Upper lobe of left lung (tissue), 6 donors: ENCODE measurements at places on chromosomes 6 and 20. TPM values are rescaled to one million over a fixed set of nuclear protein-coding genes. Genes with fewer than 3 reads are reported as not detected.

DNA sequence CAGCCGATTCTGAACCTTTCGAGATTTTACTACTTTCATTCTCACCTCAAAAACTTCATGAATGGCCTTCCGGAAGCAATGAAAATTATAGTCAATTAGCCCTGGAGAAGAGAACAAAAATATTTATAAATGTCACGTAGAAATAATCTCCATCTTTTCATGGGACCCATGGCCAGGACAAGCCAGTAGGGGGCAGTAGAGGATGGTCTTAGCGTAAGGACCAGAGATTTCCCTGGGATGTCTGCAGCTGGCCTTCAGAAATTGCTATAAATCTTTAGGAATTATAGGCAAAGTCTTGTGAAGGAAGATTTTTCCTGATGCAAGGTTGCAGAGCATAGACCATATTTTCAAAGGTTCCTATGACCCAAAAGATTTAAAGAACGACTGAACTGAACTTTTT is 15.6 kb upstream of the UBE2J1 start:
- H3K27ac ChIP-seq = no peak overlapping the region
- H3K4me3 ChIP-seq = no peak overlapping the region
- DNase-seq = no peak
- H3K27me3 ChIP-seq = no peaks in the 10 kb centered on the region
- H3K4me1 ChIP-seq = peaks cover 20% of the 10 kb centered on the region

Gene ECT2L
- 28.4 TPM for total RNA-seq

- no peak for DNase-seq
- no peaks in the 10 kb centered on the region for H3K36me3 ChIP-seq
- peak overlapping the region; percentile 40 for H3K4me3 ChIP-seq
- peaks cover 12% of the 10 kb centered on the region for H3K4me1 ChIP-seq
- H3K27me3 ChIP-seq = no peaks in the 10 kb centered on the region
Observed at GRCh38 chr6:56852260-56853010, 102.5 kb upstream of the BEND6 start.

Gene CCM2L
- total RNA-seq = 5.0 TPM

DNA sequence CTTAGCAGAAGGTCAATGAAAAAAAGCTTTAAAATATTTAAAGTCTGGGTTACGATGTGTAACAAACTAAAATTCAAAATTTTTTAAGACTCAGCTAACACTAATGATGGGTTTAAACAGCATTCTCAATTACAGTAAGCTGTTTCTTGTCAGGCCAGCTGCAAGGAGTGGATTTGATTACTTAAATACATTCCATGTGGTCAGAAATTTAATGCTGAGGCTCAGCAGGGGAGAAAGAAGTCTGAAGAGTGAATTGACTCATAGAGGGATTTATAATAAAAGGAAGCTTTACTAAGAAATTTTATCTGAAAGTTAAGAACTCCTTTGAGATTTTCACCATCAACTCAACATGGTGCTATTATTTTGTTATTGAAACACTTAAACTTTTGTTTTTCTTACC is 398.6 kb downstream of the KHDRBS2 start:
- no peaks in the 10 kb centered on the region for H3K36me3 ChIP-seq
- H3K27ac ChIP-seq = no peak overlapping the region
- H3K4me3 ChIP-seq = no peak overlapping the region

Gene ANKEF1
- total RNA-seq = 3.6 TPM

Gene HLA-DQB1
- total RNA-seq = 56.1 TPM

GRCh38 chr6:105121981-105122380 is 57.8 kb downstream of the POPDC3 start:
- H3K27me3 ChIP-seq = no peaks in the 10 kb centered on the region
- no peak overlapping the region for H3K27ac ChIP-seq
- DNase-seq = no peak
- H3K36me3 ChIP-seq = peaks cover 3% of the 10 kb centered on the region

Gene KCNK5
- total RNA-seq = 16.1 TPM

Gene PLCB4
- total RNA-seq = 5.7 TPM

- no peak overlapping the region for H3K27ac ChIP-seq
- H3K4me3 ChIP-seq = no peak overlapping the region
- no peak for DNase-seq
- H3K27me3 ChIP-seq = no peaks in the 10 kb centered on the region
- H3K4me1 ChIP-seq = no peaks in the 10 kb centered on the region
- H3K36me3 ChIP-seq = no peaks in the 10 kb centered on the region
Observed at GRCh38 chr20:18702736-18703135, 110.8 kb upstream of the SCP2D1 start.

Gene CLVS2
- total RNA-seq = 1.0 TPM

Gene ACOT8
- total RNA-seq = 25.8 TPM

- H3K4me1 ChIP-seq = peaks cover 4% of the 10 kb centered on the region
- peak overlapping the region; percentile 35 for H3K27ac ChIP-seq
- DNase-seq = no peak
- H3K36me3 ChIP-seq = no peaks in the 10 kb centered on the region
- H3K4me3 ChIP-seq = no peak overlapping the region
- H3K27me3 ChIP-seq = no peaks in the 10 kb centered on the region
Observed at GRCh38 chr6:139338795-139339194, 35.7 kb downstream of the CITED2 start.

- H3K36me3 ChIP-seq = no peaks in the 10 kb centered on the region
- no peak for DNase-seq
- H3K4me1 ChIP-seq = no peaks in the 10 kb centered on the region
- H3K27me3 ChIP-seq = no peaks in the 10 kb centered on the region
Observed at GRCh38 chr6:165716886-165717285, 53.8 kb upstream of the PDE10A start.

Gene DLL1
- total RNA-seq = 17.8 TPM

GRCh38 chr6:166560222-166560621 is 26.3 kb downstream of the RAMACL start:
- H3K27ac ChIP-seq = no peak overlapping the region
- H3K36me3 ChIP-seq = peaks cover 13% of the 10 kb centered on the region
- no peak for DNase-seq
- H3K4me3 ChIP-seq = no peak overlapping the region
- no peaks in the 10 kb centered on the region for H3K27me3 ChIP-seq
